ENCODE measurements at places on chromosomes 11 and 22.
A peak's percentile ranks its signal among the peaks of the same experiment; 100 is the strongest.

DNA sequence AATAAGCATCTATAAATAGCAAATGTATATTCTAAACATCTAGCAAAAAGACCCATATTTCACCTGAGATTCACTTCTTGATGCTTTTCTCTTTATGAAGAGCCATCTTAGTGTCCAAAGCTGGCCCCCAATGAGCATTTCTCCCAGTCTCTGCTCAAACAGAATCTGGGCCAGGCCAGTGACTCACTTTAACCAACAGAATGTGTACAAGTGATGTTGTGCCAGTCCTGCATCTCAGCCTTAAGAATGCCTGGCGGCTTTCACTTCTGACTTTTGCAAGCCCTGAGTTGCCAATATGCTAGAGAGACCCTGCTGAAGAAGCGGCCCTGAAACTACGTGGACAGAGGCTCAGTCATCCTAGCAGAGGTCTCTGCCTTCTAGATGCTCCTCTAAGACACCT is 6.9 kb upstream of the COPB1 start:
- DNase-seq, result no peak

GRCh38 chr22:21564411-21564810 is 3.1 kb upstream of the UBE2L3 start:
- DNase-seq, result no peak

GRCh38 chr11:70040869-70041501 is 37.1 kb upstream of the ANO1 start:
- DNase-seq, result no peak

GRCh38 chr11:128882451-128882850 is 8.7 kb upstream of the KCNJ5 start:
- no peak for DNase-seq

DNA sequence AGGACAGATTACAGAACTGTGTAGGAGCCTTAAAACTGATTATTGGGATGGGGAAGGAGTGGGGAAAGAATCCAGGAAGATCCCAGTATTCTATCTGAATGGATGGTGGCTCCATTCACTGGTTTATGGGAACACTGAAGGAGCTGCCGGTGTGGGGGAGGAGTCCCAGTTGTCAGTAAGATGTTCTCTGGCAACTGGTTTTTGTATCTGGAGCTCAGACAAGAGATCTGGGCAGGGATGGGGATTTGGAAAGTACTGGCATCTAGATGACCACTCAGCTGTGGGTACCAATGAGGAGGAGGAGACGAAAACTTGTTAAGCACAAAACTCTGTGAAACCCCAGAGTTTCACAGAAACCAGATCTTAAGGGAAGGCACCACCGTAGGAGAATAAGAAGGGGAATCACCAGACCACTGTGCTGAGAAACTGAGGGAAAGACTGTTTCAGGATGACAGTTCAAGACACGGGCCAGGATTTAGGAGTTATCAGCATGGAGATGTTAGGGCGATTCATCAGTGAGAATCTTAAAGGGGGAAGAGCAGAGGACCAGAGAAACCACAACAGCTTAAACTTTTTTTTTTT is 28.1 kb downstream of the LDLRAD3 start:
- no peak for DNase-seq

- no peak for DNase-seq
These were observed 87.0 kb downstream of the MORC2 start for GRCh38 chr22:30881361-30882183.

DNA sequence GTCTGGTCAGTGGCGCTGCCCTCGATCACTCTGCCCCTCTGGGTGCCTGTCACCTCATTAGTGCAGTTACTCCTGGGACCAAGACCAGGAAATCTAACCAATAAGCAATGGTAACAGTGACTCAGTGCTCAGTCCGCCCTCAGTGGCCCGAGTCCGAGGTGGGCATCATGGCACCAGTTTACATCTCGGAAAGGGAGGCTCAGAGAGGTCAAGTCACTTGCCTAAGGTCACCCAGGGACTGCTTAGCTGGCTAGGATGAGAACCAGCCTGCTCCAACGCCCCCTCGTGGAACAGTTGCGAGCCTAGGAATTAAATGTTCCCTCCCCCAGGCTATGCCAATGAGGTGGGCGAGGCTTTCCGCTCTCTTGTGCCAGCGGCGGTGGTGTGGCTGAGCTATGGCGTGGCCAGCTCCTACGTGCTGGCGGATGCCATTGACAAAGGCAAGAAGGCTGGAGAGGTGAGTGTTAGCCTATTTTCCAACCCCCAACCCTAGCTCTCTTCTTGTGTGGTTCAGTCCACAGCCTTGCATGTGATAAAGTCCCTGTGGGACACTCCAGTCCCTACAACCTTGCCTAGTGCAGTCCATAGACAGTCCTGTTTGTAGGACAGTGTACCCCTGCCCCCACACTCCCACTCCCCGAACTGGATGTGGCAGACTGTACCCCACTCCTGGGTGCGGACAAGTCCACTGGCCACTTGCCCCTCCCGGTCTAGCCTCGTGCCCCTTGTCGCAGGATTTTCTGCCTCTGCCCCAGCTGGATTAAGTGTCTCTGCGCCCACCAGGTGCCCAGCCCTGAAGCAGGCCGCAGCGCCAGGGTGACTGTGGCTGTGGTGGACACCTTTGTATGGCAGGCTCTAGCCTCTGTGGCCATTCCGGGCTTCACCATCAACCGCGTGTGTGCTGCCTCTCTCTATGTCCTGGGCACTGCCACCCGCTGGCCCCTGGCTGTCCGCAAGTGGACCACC is 1.1 kb downstream of the MTFP1 start:
- peak; percentile 90 for DNase-seq

GRCh38 chr11:84089072-84090057 is 803.2 kb upstream of the CCDC90B start:
- DNase-seq, result no peak

GRCh38 chr11:115222863-115223530 is 281.2 kb downstream of the CADM1 start:
- no peak for DNase-seq

- no peak for DNase-seq
These were observed 47.3 kb upstream of the WNT7B start for GRCh38 chr22:46024136-46024840.

GRCh38 chr11:72776844-72777754 is 16.7 kb downstream of the STARD10 start:
- DNase-seq, result no peak

GRCh38 chr22:20926243-20926642 is 9.0 kb downstream of the CRKL start:
- no peak for DNase-seq

- no peak for DNase-seq
These were observed 2.1 kb downstream of the OR9G1 start for GRCh38 chr11:56700914-56701485.
